Progenitor cell of endocrine pancreas (in vitro differentiated cells): ENCODE measurements at places on chromosomes 7 and 10. TPM values are rescaled to one million over a fixed set of nuclear protein-coding genes. Genes with fewer than 3 reads are reported as not detected.

DNA sequence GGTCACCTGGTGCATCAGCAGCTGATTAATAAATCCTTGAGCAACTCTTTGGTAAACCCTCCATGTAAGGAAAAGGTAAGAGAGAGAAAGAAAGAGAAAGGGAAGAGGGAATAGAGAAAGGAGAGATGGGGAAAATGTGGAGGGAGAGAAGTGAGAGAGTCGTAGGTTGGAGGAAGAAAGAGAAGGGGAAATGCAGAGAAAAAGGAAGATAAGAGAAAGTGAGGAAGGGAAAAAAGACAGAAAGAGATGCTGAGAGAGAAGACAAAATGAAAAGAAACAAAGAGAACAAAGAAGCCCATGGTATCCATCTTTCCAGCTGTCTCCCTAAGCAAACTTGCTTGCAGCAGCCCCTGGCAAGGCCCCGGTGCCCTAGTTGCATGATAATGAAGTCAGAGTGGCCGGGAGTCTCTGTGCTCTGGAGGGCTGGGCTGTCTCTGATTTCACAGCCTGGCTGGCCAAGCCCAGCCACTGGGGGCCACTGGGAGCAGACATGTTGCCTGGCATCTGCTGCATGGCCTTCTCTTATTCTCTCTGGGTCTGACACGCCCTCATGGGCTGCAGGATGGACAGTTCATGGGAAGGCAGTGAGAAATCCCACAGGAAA lies 48.4 kb downstream of the PRR15 start:
- peaks cover under 1% of the 10 kb centered on the region for H3K36me3 ChIP-seq
- no peak overlapping the region for H3K4me3 ChIP-seq
- H3K4me1 ChIP-seq, result peaks cover 23% of the 10 kb centered on the region
- H3K27ac ChIP-seq, result no peak overlapping the region
- no peak for DNase-seq

The TUBAL3 gene
- not detected in 2 replicates for total RNA-seq

The SAP25 gene
- 7.7 and 8.1 TPM in 2 replicates for total RNA-seq

DNA sequence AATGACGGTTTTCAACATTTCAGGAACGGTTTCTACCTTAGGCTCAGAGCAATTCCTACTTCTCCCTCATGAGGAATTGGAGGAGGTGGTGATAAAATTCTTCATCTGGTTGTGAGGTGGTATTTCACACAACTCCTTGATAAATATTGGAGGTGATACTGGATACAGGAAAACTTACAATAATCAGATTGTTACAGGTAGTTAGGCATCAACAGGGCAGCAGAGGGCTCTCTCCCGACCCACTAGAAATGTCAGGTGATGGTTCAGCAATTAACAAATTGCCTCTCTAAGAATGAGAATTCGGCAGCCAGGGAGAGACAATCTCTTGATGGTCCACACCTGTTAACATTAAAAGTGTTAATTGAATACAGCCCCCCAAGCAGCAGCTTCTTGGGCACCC lies 22.6 kb downstream of the ZNF786 start:
- H3K27ac ChIP-seq, result no peak overlapping the region
- no peaks in the 10 kb centered on the region for H3K27me3 ChIP-seq
- peaks cover 15% of the 10 kb centered on the region for H3K36me3 ChIP-seq
- H3K4me3 ChIP-seq, result peak overlapping the region; percentile 41
- peaks cover 3% of the 10 kb centered on the region for H3K4me1 ChIP-seq

GRCh38 chr7:155741082-155741481 lies 71.2 kb downstream of the SHH start:
- peaks cover 19% of the 10 kb centered on the region for H3K4me1 ChIP-seq
- peaks cover 37% of the 10 kb centered on the region for H3K36me3 ChIP-seq

The ACSM6 gene
- total RNA-seq, result not detected in 2 replicates

GRCh38 chr10:121525251-121526134 lies 72.8 kb downstream of the FGFR2 start:
- H3K4me3 ChIP-seq, result peak overlapping the region; percentile 17
- H3K36me3 ChIP-seq, result peaks cover 31% of the 10 kb centered on the region
- DNase-seq, result no peak

The SFTPA1 gene
- total RNA-seq, result 0.22 TPM in 1 of 2 replicates, not detected in the other

- no peak overlapping the region for H3K27ac ChIP-seq
- no peaks in the 10 kb centered on the region for H3K36me3 ChIP-seq
- no peak for DNase-seq
- no peak overlapping the region for H3K4me3 ChIP-seq
- H3K27me3 ChIP-seq, result no peaks in the 10 kb centered on the region
Observed at GRCh38 chr7:93945083-93945482, 23.5 kb downstream of the GNG11 start.

DNA sequence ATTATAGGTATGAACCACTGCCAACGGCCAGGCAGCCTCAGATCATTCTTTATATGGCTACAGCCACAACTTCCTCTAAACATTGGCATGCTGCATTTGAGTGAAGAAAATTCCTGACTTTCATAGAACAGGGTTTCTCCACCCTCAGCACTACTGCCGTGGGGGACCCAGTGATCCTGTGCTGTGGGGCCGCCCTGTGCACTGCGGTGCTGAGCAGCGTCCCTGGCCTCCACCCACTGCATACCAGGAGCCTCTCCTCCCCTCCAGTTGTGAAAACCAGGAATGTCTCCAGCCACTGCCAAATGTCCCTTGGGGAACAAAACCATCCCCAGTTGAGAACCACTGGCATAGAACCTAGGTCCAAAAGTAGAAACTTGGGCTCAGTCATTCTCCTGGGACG lies 15.8 kb downstream of the CNPY1 start:
- no peak overlapping the region for H3K27ac ChIP-seq
- DNase-seq, result no peak
- no peaks in the 10 kb centered on the region for H3K36me3 ChIP-seq
- H3K27me3 ChIP-seq, result peaks cover 75% of the 10 kb centered on the region
- peaks cover 10% of the 10 kb centered on the region for H3K4me1 ChIP-seq
- no peak overlapping the region for H3K4me3 ChIP-seq

DNA sequence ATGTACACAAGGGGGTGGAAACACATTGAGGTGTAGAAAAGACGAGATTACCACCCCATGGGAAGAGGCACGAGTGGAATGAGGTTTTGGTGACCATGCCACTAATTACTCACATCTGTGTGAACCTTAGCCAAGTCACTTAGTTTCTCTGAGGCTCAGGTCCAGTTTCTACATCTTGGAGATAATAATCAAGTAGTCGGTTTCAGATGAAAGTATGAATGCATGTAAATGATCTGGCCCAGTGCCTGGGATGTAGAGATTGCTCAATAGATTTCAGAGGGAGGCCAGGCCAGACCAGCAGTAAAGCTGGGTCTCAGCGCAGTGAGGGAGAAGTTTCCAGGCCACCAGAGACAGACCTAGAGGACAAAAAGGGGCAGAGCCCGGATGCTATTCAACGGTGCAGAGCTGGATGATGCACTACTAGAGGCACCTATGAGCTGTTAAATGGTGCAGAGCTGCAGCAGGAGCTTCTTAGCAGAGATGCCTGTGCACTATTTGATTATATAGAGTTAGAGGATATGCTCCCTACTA lies 725.1 kb downstream of the GRID1 start:
- no peaks in the 10 kb centered on the region for H3K27me3 ChIP-seq
- peaks cover 2% of the 10 kb centered on the region for H3K4me1 ChIP-seq
- H3K36me3 ChIP-seq, result no peaks in the 10 kb centered on the region

The DLX5 gene
- 1.7 and 3.8 TPM in 2 replicates for total RNA-seq

DNA sequence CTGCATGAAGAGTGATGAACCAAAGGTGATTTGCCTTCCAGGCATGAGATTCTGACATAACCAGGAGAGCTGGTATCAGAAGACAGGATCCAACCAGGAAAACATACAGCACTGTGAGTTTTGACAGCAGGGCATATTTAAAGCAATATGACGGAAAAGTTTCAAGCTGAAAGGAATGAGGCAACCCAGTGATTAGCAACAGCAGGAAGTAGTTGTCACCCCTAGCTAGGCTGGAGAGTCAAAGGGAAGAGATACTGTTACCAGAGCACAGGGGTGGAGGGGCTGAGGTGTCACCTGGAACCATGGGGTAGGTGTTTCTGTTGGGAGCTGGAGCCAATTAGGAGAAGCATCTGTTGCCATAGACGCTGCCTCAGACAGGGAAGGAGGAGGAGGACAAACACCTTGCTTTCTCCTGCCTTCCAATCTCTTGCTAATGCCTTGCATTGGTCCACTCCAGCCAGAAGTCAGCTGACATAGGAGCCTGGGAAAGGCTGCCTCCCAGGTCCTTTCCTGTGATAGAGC lies 125.4 kb upstream of the SORCS3 start:
- no peaks in the 10 kb centered on the region for H3K4me1 ChIP-seq
- no peaks in the 10 kb centered on the region for H3K27me3 ChIP-seq
- H3K36me3 ChIP-seq, result no peaks in the 10 kb centered on the region

The EGFR gene
- total RNA-seq, result 43.8 and 47.8 TPM in 2 replicates

The CYP26C1 gene
- total RNA-seq, result 0.26 and 0.29 TPM in 2 replicates

GRCh38 chr7:22488643-22489462 lies 11.1 kb downstream of the STEAP1B start:
- H3K4me3 ChIP-seq, result no peak overlapping the region
- no peaks in the 10 kb centered on the region for H3K4me1 ChIP-seq
- no peak overlapping the region for H3K27ac ChIP-seq
- peaks cover 5% of the 10 kb centered on the region for H3K27me3 ChIP-seq

The ENTPD1 gene
- total RNA-seq, result 0.29 TPM in 1 of 2 replicates, not detected in the other

The GRM3 gene
- 0.98 and 1.4 TPM in 2 replicates for total RNA-seq

GRCh38 chr10:12635127-12635541 lies 285.8 kb downstream of the CAMK1D start:
- no peak for DNase-seq
- H3K4me1 ChIP-seq, result peaks cover 11% of the 10 kb centered on the region
- H3K4me3 ChIP-seq, result no peak overlapping the region

The ZNF503 gene
- total RNA-seq, result 31.7 and 33.7 TPM in 2 replicates

DNA sequence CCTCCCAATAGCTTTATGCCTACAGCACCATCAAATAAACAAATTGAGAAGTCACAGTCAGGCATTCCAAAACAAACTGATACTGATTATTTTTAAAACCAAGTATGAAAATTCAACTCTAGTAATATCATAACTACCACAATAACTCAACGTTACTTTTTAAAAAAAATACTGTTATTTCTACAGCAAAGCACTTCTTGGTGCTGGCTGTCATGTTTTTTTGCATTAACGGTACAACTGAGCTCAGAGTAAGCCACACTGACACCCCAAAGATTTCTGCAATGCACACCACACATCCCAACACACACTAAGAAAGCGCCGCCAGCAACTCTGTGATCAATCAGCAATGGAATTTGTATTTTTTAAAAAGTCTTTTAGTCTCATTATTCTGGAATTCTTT lies 113.6 kb downstream of the RNF32 start:
- H3K4me3 ChIP-seq, result no peak overlapping the region
- H3K36me3 ChIP-seq, result peaks cover 11% of the 10 kb centered on the region

GRCh38 chr10:75211007-75211691 lies 553 bp downstream of the VDAC2 start:
- no peak for DNase-seq
- peak overlapping the region; percentile 97 for H3K4me3 ChIP-seq
- no peaks in the 10 kb centered on the region for H3K27me3 ChIP-seq
- H3K36me3 ChIP-seq, result peaks cover 18% of the 10 kb centered on the region

DNA sequence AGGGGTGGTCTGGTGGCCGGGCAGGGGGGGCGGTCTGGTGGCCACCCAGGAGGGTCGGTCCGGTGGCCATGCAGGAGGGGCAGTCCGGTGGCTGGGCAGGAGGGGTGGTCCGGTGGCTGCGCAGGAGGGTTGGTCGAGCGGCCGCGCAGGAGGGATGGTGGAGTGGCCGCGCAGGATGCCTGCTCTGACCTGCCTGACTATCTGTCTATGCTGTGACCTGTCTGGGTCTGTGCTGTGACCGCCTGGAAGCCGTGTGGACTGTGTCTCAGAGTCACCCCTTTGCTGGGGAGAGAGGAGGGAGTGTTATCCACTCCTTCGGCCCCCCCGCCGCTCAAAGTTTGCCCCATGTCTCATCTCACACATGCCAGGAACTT lies 113.2 kb downstream of the ACTR3B start:
- no peak for DNase-seq
- no peaks in the 10 kb centered on the region for H3K4me1 ChIP-seq
- no peaks in the 10 kb centered on the region for H3K36me3 ChIP-seq
- peak overlapping the region; percentile 49 for H3K27ac ChIP-seq
- no peaks in the 10 kb centered on the region for H3K27me3 ChIP-seq

DNA sequence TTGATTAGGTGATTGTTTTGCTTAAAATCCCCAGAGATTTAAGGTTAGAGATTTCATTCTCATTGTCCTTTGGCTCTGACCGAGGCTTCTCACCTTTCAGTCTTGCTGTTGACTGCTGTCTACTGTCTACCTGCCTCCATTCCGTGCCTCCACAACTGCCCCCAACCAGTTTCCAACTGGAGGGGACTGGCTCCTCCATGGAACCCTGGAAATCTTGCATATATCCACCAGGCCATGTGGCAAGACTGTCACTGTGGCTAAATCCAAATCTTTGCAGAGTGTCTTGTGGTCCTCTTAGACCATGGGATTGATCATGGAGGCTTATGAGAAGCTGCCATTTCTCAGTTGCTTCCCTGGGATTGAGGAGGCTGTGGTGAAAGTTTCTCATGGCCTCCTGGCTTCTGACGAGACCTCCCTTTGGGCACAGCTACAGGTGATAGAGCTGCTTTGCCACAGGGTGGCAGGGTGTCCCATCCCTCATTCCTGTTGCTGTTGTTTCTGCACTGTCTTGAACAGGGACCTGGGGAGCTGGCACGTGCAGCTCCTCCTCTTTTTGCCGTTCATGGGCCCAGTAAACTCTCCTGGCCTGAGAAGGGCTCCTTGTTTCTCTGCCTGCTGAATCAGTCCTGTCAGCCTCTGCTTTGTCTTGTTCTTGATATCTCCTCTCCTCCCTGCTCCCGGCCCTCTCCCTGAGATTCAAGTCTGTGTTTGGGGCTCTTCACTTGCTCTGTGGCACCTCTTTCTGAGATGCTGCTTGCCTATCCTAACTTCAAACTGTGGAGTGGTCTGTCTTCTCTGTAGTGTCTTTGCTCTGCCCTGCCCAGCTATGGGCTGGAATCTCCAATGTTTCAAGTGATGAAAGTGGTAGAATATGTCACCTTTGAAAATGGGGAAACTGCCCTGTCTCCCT lies 63.6 kb upstream of the IGFBP3 start:
- peaks cover 6% of the 10 kb centered on the region for H3K27me3 ChIP-seq
- peaks cover 2% of the 10 kb centered on the region for H3K4me1 ChIP-seq
- H3K4me3 ChIP-seq, result no peak overlapping the region
- DNase-seq, result no peak
- no peak overlapping the region for H3K27ac ChIP-seq

The TTYH3 gene
- 166 and 170 TPM in 2 replicates for total RNA-seq

DNA sequence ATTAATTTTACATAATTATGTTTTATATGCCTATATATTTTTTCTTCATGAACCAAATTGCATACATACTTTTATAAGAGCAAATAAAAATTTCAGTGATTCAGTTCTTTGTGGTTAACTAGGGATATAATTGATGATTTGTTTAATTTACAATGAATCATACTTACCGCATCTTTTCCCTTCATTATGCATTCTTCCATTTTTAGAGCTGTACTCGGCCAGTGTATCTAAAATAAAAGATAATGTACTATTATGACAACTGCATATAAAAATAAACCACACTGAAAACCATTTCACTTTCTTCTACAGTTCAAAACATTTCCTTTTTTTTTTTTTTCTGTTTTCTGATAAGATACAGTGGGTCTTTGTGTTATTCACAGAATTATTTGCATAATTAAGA lies 179.9 kb downstream of the SEMA3E start:
- DNase-seq, result no peak
- no peak overlapping the region for H3K4me3 ChIP-seq
- no peak overlapping the region for H3K27ac ChIP-seq
- no peaks in the 10 kb centered on the region for H3K27me3 ChIP-seq
- H3K36me3 ChIP-seq, result no peaks in the 10 kb centered on the region
- H3K4me1 ChIP-seq, result no peaks in the 10 kb centered on the region
